ENCODE measurements at places on chromosomes 4 and X.

GRCh38 chr4:12966726-12967125, 517.4 kb downstream of the RAB28 start:
- DNase-seq: no peak

GRCh38 chr4:149605601-149606378, 209.9 kb downstream of the IQCM start:
- DNase-seq: no peak

DNA sequence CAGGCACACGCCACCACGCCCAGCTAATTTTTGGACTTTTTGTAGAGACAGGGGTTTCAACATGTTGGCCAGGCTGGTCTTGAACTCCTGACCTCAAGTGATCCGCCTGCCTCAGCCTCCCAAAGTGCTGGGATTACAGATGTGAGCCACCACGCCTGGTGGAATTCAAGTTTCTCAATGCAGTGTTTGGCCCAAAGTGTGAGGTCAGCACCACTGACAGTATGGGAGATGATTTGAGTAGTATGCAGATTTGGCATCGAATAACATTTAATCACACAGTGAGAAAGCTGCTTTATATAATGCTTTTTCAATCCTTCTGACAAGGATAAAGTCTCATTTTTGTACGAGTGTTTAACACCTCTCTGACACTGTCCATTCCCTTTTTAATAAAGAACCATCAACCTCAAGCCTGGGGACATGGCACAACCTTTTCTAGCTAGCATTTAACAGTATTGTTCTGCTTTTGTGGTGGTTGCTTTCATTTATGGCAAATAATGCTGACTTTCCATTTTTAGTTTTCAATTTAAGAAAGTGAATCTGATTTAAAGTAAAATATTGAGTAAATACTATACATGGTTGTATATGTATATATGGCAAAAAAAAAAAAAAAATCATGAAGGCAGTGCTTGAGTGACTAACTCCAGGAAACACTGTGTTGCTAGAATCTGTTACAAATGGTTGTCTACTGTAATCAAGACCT, 4.3 kb upstream of the NSUN7 start:
- no peak for DNase-seq

DNA sequence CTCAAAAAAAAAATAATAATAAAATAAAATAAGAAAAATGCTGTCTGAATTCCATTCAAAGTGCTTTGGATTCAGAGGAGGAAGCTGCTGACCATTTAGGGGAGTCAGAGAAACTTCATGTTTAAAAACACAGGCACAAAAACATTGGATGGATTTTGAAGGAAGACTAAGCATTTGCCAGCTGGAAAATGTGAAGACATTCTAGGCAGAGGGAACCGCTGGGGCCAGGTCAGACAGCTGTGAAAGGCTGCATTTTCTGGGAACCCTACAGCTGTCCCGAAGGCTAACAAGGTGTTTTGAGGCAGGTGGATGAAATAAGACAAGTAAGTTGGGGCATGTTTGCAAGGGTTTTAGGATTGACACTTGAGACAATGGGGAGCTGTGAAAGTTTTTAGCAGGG, 38.6 kb downstream of the ING2 start:
- no peak for DNase-seq

- DNase-seq: no peak
Observed at GRCh38 chr4:74541667-74542066, 96.7 kb downstream of the AREG start.

DNA sequence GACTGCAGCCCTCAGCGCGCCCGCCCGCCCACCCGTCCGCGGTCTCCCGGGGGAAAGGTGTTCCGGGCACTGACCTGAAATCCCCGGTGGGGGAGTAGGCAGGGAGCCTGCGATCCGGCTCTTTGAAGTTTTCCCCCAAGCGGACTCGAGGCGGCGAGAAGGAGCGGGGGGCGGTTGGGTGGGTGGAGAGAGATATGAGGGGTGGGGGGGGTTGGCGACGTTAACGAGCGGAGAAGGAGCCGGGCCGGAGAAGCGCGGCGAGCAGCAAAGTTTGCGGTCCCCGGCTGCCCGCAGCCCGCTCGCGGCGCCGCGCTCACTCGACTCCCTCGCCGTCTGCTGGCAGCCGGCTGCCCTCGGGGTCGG, 636 bp downstream of the BCOR start:
- DNase-seq: peak; percentile 48

DNA sequence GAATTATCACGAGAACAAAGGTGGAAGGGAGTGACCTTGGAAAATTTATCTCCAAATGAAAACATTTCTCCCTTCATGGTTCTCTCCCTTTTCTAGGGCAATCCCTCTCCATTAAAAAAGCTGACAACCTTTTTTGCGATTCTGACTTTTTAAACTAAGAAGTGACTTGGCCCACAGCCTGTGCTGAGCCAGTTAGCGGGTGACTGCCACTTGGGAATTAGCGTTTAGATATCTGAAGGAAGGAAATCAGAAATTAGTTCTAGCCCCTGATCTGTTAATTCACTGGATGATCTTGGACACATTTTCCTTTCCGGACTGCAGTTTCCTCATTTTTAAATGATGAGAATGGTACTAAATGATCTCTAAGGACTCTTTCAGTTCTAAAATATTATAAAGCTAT, 245.0 kb downstream of the FBXO8 start:
- no peak for DNase-seq

GRCh38 chr4:101689220-101689619, 101.3 kb upstream of the BANK1 start:
- DNase-seq: no peak
